ENCODE measurements at places on chromosomes 16 and 17.

DNA sequence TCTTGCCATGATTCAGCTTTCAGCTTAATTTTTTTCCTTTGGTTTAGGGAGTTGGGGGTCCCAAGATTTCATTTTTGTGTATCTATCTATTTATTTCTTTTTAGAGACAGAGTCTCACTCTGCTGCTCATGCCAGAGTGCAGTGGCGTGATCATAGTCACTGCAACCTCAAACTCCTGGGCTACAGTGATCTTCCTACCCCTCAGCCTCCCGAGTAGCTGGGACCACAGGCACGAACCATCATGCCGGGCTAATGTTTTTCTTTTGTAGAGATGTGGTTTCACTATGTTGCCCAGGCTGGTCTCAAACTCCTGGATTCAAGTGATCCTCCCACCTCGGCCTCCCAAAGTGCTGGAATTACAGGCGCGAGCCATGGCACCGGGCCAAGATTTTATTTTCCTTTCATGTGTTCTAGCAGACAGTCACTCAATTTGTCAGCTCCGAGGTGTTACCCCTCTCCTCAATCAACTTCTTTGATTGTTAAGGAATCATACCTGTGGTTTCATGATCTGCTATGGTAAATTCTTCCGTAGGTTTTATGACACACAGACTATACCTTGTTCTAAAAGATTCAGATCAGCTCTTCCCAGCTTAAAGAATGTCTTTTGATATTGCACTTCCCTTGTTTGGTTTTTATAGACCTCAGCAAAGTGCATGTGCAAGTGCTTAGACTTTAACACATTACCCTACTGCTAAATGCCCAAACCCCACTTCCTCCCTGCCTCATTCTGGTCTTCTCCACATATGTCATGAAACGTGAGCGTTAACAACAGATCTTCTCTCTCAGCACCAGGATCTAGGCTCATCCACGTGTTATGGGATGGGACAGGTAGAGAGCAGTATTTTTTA, 13.0 kb downstream of the UNC45B start:
- no peak for DNase-seq

DNA sequence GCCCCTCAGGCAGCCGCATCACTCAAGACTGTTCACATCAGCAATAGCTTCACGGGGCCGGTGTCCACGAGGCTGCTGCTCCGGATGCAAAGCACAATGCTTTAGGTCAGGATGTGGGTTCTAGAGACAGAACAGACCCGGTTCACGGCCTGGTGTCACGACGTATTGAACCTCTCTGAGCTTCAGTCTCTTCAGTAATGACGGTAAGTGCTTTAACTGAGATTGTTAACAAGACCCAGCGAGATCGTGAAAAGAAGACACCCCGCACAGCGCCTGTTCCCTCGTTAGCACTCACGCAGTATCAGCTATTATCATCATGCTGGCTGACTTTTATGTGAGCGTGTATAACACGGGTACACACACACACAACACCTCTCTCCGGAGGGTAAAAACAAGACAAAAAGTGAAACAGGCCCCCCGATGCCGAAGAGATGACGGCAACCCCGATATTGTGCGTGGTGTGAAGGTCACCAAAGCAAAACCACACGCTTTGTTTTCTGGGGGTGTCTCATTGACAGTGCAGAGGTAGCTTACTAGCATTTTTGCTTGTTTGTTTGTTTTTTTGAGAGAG, 21.4 kb upstream of the ABR start:
- no peak for DNase-seq

DNA sequence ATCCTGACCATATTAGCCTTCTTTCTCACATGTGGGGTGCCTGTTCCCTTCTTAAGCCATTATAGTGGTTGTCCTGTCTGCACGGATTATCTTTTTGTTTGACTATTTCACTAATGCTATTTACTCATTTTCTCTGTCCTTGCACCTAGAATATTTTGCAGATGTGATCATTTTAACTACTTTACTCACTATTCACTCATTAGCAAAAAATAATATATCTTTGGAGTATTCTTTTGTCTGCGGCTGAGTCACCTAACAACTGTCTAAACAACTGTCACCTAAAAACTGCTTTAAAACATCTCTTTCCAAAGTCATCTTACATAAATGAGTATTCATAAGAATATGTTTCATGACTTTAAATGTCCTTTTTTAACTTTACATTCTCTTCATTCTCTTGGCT, 87.4 kb downstream of the KCNJ2 start:
- DNase-seq = no peak

- DNase-seq = no peak
Observed at GRCh38 chr17:82412535-82413520, 5.3 kb upstream of the HEXD start.

- DNase-seq = no peak
Observed at GRCh38 chr17:73591296-73592078, 52.8 kb downstream of the SDK2 start.

GRCh38 chr16:54197758-54198157, 88.8 kb downstream of the IRX3 start:
- no peak for DNase-seq
